ENCODE measurements at places on chromosomes 3 and 15.

DNA sequence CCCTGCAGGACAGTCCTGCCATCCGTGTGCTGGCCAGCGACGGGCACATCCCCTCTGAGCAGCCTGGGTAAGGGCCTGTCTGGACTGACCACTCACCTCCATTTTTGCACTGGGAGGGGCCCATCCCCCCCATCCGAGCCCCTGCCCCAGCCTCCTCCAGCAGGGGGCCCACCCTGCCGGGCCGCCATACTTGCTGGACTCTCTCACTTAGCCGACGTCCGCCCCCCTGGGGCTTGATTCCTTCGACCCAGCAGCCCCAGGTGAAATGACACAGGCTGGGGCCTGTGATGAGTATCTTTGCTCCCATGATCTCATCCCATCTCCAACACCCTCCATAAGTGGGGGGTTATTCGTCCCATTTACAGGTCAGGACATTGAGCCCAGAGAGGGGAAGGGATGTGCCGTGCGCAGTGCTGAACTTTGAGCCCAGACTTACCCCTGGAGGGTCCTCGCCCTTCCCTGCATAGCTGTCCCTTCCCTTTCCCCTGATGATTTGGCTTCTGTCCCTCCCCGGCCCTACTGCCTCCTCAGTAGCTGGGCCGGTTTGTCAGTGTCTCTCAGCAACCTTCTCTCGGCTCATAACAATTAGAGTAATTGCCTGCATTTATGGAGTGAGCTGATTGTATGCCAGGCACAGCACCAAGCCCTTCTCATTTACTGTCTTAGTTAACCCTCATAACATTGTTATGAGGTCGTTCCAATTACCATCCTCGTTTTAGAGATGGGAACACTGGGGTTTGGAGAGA is 4.2 kb downstream of the LMAN1L start:
- DNase-seq, result no peak

GRCh38 chr3:42122261-42123011 is 31.3 kb downstream of the TRAK1 start:
- no peak for DNase-seq

- DNase-seq, result peak; percentile 48
Measured at GRCh38 chr3:170330366-170330765, 27.1 kb upstream of the SKIL start.

DNA sequence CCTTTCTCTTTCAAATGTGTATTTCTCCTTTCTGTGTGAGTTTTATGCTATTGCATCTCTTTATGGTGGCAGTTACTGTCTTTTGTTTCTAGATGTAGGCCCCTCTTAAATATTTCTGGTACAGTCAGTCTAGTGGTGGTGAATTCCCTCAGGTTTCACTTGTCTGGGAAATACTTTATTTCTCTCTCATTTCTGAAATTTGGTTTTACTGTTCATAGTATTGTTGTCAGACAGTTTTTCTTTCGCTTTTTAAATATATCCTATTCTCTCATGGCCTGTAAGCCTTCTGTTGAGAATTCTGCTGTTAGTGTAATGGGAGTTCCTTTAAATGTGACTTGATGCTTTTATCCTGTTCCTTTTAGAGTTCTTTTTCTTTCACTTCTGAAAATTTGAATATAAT is 874.0 kb downstream of the PLOD2 start:
- no peak for DNase-seq

GRCh38 chr3:136236109-136236508 is 14.0 kb upstream of the PCCB start:
- DNase-seq, result no peak

GRCh38 chr15:57079931-57080620 is 161.6 kb downstream of the TCF12 start:
- no peak for DNase-seq

DNA sequence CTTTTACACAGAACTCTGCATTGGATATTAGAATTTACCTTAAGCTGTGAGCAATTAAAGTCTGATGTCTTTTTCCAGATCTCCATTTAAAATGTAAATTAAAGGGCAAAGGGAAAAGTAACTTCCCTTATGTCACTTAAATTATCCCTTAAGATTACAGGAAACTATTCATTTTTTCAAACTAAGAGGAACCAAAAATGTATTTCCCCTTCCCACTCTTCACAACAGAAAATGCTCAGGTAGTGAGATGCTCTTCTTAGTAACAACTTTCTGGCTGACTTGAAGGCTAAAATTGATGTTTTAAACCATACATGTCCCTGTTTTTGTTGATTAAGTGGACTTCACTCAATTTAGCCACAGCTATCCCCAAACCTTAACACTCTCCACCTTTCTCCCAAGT is 17.6 kb downstream of the RSL24D1 start:
- DNase-seq, result no peak
